ENCODE measurements at places on chromosomes 3 and 15.

DNA sequence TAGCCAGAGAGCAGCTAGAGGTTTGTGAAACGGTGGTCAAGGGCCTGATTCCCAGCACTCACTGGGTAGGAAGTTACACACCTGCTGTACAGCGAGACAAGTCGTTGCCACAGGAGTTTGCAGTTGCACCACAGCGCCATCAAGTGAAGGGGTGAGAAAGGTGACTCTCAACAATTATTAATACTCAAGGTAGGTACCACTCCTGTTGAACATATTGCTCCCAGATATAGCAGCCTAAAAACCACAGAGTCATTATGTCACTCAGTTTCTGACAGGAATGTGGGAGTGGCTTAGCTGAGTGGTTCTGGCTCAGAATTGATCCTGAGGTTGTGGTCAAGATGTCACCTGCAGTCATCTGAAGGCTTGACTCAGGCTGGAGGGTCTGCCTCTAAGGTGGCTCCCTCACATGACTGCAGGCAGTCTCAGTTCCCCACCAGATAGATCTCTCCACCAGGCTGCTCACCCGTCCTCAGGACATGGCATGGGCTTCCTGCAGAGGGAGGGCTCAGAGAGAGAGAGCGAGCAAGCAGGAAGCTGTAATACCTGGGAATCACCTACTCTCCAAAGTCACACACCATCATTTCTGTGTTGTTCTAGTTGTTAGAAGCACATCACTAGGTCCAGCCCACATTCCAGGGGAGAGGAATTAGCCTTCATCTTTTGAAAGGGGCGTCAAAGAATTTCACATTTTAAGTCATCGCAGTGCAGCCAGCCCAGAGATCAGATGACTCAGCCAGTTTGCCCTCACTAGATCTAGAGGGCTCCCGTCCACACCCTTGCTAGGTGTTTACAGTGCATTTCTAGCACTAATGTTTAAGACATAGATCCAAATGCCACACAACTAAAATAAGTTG lies 17.0 kb upstream of the ANO10 start:
- no peak for DNase-seq

GRCh38 chr3:106168962-106169750 lies 300.3 kb upstream of the CBLB start:
- no peak for DNase-seq

- no peak for DNase-seq
Measured at GRCh38 chr3:165440380-165440779, 244.2 kb upstream of the SLITRK3 start.

DNA sequence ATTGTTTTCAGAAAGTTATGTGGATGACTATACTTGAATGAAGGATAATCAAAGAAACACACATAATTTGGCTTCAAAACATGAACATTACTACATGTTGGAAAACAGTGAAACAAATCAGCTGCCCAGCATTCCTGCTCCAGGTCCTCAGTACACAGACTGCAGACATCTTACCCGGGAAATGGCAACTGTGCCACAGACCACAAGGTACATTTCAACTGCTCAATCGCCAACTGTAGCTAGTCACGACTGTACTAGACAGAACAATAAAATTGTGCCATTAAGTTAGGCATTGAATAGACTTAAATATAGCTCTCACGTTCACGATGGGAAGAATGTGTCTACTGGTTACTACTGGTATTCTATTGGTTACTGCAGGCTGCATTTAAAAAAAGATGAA lies 5.0 kb downstream of the NAA50 start:
- DNase-seq, result no peak

- no peak for DNase-seq
Measured at GRCh38 chr3:16533928-16534574, 20.6 kb upstream of the RFTN1 start.

DNA sequence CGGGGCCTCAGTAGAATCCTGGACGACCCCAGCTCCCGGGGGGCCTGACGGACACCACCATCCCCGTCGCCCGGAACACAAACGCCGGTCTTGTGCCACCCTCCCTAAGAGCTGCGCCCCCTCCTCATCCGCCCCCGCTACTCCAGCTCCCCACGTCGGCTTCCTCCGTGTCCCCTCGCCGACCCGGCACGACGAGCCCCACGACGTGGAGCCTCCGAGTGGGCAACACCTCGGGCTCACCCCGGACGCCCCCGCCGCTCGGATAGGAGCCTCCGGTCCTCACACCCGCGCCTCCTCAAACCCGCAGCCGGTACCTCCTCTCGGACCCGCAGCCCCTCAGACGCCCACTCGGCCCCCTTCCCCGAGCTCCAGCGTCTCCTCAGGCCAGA lies 525 bp downstream of the NPTN start:
- no peak for DNase-seq
